ENCODE measurements at places on chromosomes 16 and 17.

GRCh38 chr17:44777394-44778348, 18.9 kb downstream of the ADAM11 start:
- DNase-seq = no peak

DNA sequence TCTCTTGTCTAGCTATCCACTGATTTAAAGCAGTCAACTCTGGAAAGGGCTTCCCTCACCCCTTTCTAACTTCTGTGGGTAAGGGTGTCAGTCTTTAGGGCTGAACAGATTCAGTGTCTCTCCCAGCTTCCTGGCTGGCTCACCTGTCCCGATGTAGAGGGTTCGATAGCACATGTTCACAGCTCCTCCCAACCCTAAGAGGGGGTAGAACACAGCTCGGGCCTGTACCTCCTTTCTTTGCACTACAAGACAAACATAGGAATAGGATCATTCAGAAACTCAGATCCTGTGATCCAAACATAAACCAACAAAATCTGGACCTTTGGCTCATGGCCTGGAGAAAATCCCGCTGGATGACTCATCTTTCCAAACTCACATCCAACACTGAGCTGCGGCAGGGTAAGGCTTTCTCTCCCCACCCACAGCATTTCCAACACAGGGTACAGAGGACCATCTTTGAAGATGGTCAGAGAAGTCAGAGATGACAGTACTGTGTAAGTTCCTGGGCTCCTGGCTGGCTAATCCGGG, 5.8 kb upstream of the DHRS13 start:
- DNase-seq = peak; percentile 82

- no peak for DNase-seq
These were observed 13.0 kb downstream of the PAM16 start for GRCh38 chr16:4338125-4338582.

- DNase-seq = no peak
These were observed 2.4 kb downstream of the RUNDC3A start for GRCh38 chr17:44310609-44311376.

- peak; percentile 26 for DNase-seq
These were observed 3.2 kb downstream of the MAP1LC3B start for GRCh38 chr16:87395181-87395842.

DNA sequence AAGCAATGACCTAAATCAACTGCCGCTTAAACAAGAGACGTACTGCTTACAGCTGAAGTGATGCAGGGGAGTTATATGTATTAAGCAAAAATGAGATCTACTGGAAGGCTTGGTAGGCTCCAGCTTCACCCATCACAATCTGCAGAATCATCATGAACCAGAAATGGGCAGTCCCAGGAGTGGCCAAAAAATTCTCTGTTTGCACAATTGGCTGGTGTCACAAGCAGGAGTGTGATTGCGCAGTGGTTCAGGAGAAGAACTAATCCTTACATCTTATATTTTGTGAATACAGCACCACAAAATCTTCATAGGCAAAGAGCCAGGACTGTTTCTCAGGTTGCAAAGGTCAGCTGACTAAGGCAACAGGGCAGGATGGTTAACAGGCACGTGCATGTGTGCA, 75.9 kb downstream of the CES1 start:
- DNase-seq = no peak

DNA sequence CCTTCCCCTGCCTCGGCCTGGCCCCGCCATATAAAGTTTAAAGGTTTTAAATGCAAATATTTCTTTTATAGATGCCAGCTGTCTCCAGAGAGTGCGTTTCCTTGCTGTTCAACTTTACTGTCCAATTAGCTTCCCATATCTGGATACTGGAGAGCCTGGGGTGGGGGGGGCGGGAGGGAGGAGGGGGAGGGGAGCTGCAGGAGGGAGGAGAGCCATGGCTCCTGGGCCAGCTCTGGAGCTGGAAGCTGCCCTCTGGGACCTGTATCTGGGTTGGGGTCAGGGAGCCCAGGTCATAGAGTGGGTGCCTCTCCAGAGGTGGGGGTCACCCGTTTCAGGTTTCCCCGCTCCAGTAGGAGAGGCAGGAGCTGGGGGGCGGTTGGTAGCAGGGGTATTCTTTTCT, 6.2 kb upstream of the GSE1 start:
- DNase-seq = no peak

- DNase-seq = no peak
These were observed 6.6 kb upstream of the RHOT2 start for GRCh38 chr16:661184-661821.

DNA sequence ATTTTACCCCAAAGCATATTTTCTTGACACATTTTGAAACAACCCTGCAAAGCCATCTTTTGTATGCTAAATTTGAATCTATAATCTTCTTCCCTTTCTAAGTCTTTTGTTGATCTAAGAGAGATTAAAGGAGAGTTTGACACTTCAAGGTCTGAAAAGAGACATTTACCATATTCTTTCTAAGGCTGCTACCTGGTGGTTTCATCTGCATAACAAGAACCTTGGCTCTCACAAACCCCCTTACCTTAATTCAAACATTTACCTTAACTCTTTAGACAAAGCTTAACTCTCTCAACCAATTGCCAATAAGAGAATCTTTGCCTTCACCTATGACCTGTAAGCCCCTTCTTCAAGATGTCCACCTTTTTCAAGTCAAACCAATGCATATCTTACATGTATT, 1143.6 kb downstream of the CDH11 start:
- DNase-seq = no peak

DNA sequence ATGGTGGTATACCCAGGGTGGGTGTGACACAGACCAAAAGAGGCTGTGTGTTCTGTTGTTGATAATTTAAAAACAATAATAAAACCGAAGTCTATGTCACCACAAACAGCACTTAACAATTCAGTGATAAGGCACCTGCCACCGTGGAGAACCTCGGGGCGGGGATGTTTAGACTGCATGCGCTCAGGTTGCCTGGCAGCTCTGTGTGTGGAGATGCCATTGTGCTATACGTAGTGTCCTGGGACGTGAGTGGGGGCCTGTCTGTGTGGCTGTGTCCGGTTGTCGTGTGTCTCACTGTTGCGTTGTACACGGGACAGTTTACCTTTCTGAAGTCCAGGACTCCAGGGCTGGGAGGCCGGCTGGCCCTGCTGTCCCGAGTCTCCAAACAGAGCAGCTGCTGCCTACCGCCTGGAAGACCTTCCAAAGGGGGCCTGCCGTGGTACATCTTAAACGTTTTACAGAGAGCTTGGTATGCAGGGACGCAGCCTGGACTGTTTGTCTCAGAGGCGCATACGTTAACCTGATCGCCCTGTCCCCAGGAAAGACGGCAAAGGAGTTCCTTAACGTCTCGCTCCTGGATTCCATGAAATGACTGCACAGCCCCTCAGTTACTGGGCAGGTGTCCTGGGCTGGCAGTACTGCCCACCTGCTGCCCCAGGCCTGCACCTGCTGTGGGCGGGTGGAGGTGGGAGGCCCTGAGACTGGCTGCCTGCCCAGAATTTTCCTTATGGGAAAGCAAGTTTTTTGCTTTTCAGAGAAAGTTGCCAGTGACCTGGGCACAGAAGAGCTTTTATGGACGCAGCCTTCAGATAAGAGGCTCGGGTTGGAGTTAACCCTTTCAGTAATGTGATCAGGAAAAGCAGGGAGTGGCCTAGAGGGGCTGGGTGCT, 19.0 kb downstream of the SPIRE2 start:
- DNase-seq = no peak

GRCh38 chr17:44137891-44138709, 3.6 kb upstream of the HROB start:
- peak; percentile 99 for DNase-seq

- no peak for DNase-seq
These were observed 15.9 kb upstream of the FASN start for GRCh38 chr17:82113941-82114340.

Data from mesenchymal stem cell (in vitro differentiated cells and primary cell).